Frontal cortex (tissue), 4 donors: ENCODE measurements at places on chromosomes 1 and 21. TPM values are rescaled to one million over a fixed set of nuclear protein-coding genes. Genes with fewer than 3 reads are reported as not detected.

Gene KRTAP13-2
- not detected for total RNA-seq

Gene GJB4
- not detected for total RNA-seq

DNA sequence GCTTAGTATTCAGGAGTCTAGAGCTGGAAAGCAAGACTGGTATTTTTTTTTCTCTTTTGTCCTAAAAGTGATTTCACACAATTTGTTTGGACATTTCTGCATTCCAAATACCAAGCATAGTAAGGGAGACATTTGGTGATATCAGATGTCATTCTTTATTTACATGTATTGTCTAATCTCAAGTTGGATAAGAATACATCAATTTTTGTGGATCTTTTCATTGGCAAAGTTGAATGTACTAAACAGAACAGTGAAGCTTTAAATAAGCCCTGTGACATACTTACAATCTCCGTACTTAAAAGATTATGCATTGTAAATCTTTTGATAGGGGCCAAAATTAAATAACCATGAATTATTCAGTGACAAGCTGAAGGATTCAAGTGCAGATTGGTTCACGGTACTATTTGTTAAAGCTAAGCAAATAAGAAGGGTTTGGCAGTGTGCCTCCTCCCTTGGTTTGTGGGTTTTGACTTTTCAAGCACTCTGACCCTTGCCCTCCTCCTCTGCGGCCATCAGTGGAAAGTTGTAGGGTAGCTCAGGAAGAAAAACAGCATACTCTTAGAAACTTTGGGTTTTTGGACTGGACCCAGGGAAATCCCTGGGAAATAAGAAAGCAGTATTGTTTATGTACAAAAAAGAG, 663.7 kb downstream of the ADGRL2 start:
- DNase-seq, result no peak

GRCh38 chr1:58442114-58442513, 104.4 kb downstream of the OMA1 start:
- no peak for DNase-seq

DNA sequence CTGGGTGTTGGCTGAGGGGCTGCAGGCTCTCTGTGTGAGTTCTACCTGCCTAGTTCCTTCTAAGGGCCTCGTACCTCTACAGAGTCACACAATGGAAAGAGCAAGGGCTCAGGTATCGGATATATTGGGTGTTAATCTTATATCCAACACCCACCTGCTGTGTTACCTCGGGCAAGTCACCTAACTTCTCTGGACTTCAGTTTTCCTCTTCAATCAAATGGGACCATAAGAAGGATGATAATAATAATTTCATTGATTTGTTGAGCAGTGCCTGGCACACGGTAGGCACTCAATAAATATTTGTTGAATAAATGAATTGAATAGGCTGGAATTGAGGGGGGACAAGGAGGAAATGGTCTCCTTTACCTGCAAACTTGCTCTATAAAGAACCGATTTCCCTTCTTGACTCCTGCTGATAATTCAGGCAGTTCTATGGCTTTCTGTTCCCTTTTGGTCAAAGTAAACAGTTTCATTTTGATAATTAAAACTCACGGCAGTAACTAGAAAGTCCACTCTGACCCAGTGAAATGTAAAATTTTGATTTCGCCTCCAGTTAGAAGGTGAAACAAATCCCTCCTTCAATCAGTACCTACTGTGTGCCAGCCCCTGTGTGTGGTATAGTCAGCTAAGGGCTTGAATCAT, 16.5 kb upstream of the MAN1C1 start:
- DNase-seq, result no peak

DNA sequence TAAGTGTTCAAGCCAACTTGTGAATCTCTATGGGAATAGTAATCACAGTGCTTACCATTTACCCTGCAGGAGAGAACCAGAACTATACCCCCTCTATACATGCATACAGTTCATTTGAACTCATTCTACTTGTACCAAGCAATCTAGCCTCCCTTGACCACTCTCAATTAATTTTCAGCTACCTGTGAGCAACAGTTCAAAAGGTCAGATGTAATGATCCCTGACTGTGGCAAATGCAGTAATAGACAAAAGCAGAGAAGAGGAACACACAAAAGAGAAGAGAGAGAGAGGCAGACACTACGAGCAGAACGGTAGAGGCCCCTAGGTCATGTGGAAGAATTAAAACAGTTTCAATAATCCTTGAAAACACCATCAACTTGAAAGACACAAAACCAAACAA, 52.8 kb downstream of the FMO4 start:
- DNase-seq, result no peak

GRCh38 chr1:119724611-119725218, 13.0 kb downstream of the PHGDH start:
- no peak for DNase-seq

DNA sequence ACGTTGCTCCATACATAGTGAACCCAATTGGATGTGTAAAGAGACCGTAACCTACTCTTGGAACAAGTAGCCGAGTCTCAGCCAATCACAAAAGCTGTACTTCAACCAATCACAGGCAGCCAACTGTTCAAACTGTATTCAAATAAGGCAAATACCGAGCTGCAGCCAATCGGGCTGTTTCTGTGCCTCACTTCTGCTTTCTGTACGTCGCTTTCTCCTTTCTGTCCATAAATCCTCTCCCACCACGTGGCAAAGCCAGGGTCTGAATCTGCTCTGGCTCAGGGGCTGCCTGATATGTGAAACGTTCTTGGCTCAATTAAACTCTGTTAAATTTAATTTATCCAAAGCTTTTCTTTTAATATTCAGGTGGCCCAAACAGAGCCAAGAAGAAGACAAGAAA, 210.3 kb downstream of the URB2 start:
- no peak for DNase-seq
